Breast epithelium (tissue), 4 donors: ENCODE measurements at places on chromosomes 4 and X.
A peak's percentile ranks its signal among the peaks of the same experiment; 100 is the strongest.

DNA sequence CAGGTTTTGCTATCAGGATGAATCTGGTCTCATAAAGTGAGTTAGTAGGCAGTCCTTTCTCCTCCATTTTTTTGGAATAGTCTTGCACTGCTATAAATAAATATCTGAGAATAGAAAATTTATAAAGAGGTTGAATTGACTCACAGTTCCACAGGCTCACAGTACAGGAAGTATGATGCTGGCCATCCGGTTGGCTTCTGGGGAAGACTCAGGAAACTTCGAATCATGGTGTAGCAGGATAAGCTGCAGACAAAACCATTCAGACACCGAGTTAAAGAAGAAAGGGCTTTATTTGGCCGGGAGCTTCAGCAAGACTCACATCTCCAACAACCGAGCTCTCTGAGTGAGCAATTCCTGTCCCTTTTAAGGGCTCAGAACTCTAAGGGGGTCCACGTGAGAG is 348.2 kb downstream of the KCTD8 start:
- no peaks in the 10 kb centered on the region for H3K36me3 ChIP-seq
- no peak for DNase-seq
- H3K4me3 ChIP-seq: no peak overlapping the region
- no peaks in the 10 kb centered on the region for H3K27me3 ChIP-seq

DNA sequence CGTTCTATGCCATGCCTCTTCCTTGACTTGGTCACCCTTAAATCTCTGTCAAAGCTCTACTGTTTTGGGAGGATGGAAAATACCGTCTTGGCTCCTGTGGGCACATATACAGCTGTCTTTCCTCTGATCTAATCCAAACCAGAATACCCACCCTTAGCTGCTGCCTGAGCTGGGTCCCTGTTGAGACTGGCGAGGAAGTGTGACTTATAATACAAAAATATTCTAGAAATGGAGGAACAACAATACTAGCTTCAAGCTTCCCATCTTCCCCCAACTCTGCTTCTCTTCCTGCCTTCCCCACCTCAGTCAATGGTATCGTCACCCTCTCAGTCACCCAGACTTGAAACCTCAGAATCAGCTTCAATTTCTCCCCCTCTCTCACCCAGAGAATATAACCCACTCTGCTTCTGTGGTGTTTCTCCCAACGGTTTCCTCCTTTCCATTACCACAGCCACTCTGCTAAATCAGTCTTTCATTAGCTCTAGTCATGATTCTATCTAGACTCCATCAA is 599 bp upstream of the IL2RG start:
- H3K36me3 ChIP-seq: no peaks in the 10 kb centered on the region
- no peak overlapping the region for H3K4me3 ChIP-seq
- no peak for DNase-seq
- H3K27ac ChIP-seq: no peak overlapping the region
- H3K4me1 ChIP-seq: no peaks in the 10 kb centered on the region

GRCh38 chrX:30027636-30028035 is 187.7 kb upstream of the MAGEB2 start:
- DNase-seq: peak; percentile 21
- H3K4me3 ChIP-seq: no peak overlapping the region
- H3K36me3 ChIP-seq: no peaks in the 10 kb centered on the region
- H3K27ac ChIP-seq: no peak overlapping the region
- H3K27me3 ChIP-seq: no peaks in the 10 kb centered on the region
- H3K4me1 ChIP-seq: no peaks in the 10 kb centered on the region

DNA sequence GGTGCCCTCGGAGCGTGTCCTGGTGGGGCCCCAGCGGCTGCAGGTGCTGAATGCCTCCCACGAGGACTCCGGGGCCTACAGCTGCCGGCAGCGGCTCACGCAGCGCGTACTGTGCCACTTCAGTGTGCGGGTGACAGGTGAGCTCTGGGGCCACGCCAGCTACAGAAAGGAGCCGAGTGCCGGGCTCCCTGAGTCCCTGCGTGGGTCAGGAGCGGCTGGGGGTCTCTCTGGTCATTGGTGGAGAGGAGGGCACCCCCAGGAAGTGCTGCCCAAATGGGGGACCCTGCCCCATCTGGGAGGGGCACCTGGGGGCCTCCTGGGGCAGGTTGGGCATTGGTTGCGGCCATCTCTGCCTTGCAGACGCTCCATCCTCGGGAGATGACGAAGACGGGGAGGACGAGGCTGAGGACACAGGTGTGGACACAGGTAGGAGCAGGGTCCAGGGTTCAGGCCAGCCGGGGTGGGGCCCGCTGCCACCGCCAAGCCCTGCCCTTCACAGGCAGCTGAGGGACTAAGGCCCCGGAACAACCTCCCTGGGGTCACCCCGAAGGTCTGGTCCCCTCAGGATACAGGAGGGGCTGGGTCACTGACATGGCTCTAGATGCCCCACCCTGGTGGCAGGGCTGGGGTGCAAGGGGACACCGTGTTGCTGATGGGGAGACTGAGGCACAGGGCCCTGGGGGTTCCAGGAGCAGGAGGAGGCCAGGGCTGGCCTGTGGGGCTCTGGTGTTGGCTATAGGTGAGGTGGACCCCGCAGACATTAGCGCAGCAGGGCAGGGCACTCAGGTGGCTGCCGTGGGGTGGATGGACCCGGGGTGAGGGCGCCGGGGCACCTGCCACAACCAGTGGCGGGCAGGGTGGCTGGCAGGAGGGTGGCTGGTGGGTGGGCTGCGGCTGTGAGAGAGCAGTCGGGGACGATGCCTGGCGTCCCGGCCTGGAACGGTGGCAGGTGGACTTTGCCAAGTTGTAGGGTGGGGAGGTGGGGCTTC is 6.6 kb downstream of the FGFR3 start:
- no peak overlapping the region for H3K27ac ChIP-seq
- DNase-seq: no peak
- peaks cover 47% of the 10 kb centered on the region for H3K27me3 ChIP-seq
- H3K4me3 ChIP-seq: no peak overlapping the region
- peaks cover 6% of the 10 kb centered on the region for H3K4me1 ChIP-seq

DNA sequence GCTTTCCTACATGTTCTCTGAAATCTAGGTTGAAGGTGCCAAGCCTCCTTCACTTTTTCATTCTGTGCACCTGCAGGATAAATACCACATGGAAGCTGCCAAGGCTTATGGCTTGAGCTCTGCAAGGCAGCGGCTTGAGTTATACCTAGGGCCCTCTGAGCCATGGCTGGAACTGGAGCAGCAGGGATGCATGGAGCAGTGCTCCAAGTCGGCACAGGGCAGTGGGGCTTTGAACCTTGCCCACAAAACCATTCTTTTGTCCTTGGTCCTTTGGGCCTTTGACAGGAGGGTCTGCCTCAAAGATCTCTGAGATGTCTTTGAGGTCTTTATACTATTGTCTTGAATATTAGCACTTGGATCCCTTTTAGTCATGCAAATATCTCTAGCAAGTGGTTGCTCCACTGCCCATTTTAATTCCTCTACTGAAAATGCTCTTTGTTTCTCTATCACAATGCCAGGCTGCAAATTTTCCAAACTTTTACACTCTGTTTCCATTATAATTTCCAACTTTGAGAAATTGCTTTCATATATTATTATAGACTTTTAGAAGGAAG is 536.2 kb upstream of the KLHL4 start:
- no peaks in the 10 kb centered on the region for H3K36me3 ChIP-seq
- H3K27ac ChIP-seq: no peak overlapping the region
- no peak for DNase-seq
- no peaks in the 10 kb centered on the region for H3K27me3 ChIP-seq
